NCI-H1694 treated with DMSO at 0.1 percent for 48 hours (cell line): ENCODE measurements at places on chromosomes 2 and 18.

- DNase-seq: no peak
Measured at GRCh38 chr2:88254437-88255091, 84.4 kb downstream of the THNSL2 start.

DNA sequence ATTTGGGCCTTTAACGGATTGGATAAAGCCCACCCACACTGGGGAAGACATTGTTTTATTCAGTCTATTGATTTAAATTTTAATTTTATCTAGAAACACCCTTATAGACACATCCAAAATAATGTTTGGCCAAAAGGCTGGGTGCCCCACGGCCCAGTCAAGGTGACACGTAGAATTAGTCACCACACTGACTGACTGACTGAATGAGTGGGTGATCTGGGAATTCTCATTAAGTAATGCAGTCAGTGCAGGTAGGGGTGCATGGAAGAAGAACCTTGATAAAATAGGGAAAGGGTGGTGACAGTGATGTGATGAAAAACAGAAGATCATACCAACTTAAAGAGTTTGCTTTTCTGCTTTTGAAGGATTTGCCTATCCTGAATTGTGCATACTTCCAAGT is 554.8 kb downstream of the DCC start:
- no peak for DNase-seq

- DNase-seq: no peak
Measured at GRCh38 chr2:67572721-67573435, 175.7 kb downstream of the ETAA1 start.

DNA sequence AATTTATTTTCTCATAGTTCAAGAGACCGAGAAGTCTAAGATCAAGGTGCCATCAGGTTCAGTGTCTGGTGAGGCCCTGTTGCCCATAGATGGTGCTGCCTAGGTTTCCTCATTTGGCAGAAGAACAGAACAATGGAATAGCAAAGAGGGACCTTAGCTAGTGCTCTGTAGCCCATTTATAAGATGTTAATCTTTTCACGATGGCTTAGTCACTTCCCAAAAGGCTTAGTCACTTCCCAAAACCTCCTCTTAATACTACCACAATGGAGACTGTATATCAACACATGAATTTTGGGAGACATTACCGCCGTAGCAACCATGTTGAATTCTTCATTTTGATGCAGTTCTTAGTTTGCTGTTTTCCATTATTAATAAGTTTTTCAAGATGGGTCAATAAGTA is 246.3 kb upstream of the NRP2 start:
- DNase-seq: no peak

DNA sequence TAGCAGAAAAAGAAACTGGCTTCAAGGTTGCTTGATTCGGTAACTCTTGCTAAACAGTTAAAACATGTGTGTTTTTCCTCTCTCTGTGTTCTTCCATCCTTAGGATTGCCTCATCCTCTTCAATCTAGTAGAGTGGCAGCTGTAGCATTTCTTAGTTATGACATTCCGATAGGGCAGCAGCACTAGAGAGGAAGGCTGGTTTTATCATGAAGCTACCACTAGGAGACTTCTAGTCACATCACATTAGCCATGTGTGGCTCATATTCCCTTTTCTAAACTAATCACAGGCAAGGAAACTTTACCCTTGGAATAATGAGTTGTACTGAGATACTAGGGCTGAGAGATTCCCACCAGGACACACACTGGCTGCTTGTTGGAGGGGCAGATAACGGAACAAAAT is 187.6 kb downstream of the DOK6 start:
- no peak for DNase-seq

- DNase-seq: no peak
Measured at GRCh38 chr2:234996069-234996940, 44.5 kb downstream of the SH3BP4 start.

GRCh38 chr2:111705239-111705638 is 178.8 kb downstream of the ANAPC1 start:
- no peak for DNase-seq

DNA sequence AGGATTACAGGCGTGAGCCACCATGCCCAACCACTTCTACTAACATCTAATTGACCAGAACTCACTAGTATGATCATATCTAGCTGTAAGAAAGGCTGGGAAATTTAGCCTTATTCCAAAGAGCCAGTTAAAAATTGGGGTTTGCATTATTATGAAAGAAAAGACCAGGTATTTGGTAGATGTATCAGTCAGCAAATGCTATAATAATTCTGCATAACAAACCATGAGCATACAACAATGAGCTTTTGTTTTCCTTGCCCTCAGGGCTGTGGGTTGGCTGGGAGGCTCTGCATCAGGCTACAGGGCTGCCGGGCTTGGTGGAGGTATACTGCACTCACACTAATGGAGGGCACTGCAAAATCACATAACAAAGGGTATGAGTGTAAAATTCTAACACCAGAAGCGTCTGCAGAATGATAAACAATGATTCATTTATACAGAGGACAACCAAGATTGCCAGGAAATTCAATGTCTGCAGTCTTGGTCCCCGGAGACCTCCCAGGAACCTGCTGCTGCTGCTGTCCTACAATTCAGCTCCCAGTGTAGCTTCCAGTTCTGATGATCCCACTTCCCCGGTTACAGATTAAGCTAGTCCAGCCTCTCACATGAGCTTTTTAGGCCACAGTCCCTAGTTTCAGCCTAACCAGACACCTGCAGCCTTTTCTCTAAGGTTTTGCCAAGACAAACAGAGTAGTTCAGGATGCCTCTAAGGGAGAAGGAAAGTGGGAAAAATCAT is 32.2 kb upstream of the ST3GAL5 start:
- peak; percentile 8 for DNase-seq

DNA sequence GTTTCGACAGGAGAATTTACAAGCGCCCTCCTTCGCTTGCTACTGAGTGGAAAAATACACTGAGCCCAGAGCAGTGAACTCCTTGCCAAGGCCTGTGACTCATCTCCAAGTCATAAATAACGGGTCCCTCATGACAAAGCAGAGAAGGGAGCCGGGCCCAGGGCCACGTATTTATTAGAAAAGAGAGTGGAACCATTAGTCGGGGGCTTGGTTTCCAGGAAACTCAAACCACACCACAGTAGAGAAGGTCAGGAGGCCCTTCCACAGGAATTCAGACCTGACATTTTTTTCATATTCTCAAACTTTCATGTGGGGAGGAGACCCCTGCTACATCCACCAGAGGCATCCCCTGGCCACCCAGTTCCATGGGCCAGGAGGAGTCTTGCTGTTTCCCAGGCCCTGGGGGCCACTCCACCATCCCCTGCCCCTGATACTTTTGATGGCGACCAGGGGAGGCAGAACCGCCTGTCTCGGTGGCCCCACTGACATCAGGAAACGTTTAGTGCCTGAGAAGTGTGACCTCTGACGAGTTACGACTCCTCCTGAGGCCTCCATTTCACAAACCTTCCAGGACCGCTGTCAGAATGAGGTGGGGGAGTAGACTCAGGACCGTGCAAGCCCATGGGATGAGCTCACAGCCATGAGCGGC is 289.7 kb downstream of the DYSF start:
- no peak for DNase-seq

DNA sequence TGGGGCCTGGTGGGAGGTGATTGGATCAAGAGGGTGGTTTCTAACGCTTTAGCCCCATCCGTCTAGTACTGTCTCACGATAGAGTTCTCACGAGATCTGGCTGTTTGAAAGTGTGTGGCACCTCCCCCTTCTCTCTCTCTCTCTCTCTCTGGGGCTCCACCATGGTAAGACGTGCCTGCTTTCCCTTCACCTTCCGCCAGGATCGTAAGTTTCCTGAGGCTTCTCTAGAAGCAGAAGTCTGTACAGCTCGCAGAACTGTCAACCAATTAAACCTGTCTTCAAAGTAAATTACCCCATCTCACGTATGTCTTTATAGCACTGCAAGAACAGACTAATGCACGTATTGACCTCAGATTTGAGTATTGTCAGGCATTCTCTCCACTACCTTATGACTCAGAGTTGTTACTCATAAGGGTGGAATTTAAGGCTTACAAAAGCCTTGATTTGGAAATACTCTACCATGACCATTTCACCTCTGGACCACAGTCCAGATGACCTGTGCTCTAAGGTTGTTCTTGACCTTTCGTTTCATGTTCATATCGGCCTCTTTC is 99.5 kb upstream of the AGAP1 start:
- DNase-seq: no peak

GRCh38 chr18:57141208-57142129 is 5.4 kb upstream of the BOD1L2 start:
- no peak for DNase-seq

GRCh38 chr2:54546923-54547720 is 91.0 kb downstream of the SPTBN1 start:
- DNase-seq: no peak

DNA sequence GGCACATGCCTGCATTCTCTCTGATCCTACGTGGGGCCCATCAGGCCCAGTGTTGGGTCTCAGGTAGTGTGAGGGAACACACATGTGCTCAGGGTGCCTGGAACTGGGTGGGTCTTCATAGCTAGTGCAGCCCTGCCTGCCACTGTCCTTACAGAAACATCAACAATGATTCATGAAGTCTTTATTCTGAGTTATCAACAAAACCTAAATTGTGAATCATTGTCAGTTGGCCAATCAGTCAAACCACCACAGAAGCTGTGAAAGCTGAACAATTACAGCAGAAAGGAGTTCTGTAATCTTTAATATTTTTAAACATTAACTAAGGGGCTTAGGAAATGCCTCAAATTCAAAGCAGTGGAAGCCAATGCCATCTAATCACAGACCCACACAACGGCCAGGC is 82.8 kb upstream of the ZNF521 start:
- DNase-seq: no peak

GRCh38 chr2:163799807-163800206 is 64.0 kb upstream of the FIGN start:
- no peak for DNase-seq

DNA sequence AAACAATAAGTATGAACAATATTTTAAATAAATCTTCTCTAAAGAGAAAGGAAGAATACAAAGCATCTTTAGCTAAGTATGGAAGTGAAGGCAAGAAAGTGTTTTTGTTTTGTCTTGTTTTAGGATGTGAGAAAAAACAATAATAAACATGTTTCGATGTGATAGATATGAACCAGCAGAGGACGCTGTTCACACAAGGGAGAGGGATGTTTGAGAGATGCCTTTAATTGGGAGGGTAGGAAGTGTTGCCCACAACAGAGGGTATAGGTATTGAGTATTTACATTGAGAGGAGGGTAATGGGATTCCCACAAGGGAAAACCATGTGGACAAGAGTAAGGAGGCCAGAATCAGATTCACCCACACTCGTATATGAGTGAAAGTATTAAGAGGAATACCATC is 55.1 kb downstream of the CDH19 start:
- peak; percentile 2 for DNase-seq

DNA sequence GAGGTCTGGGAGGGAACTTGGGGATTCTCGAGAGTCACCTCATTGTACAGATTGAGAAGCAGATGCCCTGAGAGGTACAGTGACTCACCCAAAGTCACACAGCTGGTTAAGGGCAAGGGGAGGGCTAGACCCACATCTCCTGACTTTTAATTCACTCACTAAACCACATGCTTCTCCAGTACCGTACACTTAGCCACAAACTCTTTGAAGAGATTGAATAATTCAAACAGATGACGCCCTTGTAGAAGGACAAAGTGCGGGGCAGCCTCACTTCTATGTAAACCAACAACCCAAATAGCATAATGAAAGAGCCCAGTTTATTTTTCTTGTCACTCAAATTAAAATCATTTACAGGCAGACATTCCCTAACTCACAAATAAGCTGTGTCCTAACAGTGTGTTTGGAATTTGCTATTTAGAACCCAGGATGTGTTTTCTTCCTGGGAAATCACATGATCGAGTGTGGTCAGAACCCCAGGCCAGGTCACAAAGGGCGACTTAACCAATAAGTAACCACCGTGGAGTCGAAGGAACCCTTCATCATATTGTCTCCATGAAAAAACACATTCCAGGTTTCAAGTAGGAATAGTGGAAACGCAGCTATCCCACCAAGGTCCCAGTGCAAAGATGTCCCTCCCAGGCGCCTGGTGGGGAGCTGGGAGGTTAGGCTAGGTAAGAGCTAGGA is 35.8 kb upstream of the PTPN4 start:
- no peak for DNase-seq

GRCh38 chr2:24822049-24822706 is 29.0 kb downstream of the CENPO start:
- no peak for DNase-seq

- no peak for DNase-seq
Measured at GRCh38 chr2:141260911-141261310, 869.9 kb downstream of the LRP1B start.

DNA sequence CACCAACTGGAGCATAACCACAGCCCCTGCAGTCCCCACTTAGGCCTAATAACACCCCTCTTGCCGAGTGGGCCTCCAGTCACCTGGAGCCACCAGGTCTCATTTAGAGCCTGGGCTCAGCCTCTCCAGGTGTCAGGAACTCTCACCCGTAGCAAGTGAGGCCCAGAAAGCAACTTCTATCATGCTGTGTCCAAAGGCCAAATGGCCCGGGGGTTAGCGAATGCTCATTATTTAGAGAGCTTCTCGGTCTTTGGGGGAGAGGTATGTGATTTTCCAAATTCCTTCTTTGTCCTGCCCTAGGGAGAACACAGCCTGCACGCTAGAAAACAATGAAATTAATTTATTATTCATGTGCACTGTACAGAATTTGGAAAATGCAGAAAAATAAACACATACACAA is 109.9 kb upstream of the PTPRM start:
- DNase-seq: no peak

DNA sequence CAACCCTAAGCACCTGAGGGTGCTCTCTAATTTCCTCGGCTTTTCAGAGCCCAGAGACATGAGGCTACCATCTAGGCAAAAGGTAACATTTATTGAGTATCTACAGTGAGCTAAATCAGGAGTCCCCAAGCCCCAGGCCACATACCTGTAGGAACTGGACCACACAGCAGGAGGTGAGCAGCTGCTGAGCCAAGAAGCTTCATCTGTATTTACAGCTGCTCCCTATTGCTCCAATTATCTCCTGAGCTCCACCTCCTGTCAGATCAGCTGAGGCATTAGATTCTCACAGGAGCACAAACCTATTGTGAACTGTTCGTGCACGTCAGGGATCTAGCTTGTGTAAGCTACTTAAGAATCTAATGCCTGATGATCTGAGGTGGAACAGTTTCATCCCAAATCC is 70.2 kb downstream of the RND3 start:
- DNase-seq: no peak

DNA sequence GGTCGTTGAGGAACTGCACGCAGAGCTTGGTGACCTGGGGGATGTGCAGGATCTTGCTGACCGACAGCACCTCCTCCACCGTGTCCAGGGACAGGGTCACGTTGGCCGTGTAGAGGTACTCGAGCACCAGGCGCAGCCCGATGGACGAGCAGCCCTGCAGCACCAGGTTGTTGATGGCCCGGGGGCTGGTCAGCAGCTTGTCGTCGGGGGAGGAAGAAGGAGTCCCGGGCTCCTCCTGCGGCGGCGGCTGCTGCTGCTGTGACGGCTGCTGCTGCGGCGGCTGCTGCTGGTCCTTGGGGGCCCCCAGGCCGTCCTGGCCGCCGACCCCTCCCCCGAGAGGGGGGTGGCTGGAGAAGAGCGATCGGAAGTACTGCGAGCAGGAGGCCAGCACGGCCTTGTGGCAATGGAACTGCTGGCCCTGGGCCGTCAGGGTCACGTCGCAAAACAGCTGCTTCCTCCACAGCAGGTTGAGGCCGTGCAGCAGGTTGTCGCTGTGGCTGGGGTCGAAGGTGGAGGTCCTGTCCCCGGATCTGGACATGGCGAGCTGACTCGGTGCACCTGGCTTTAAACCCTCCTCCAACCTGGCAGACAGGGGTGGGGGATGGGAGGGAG is 2.7 kb downstream of the KLHL14 start:
- no peak for DNase-seq

- no peak for DNase-seq
Measured at GRCh38 chr2:37886745-37887144, 38.3 kb upstream of the RMDN2 start.
